ENCODE measurements at places on chromosomes 5 and 9.

DNA sequence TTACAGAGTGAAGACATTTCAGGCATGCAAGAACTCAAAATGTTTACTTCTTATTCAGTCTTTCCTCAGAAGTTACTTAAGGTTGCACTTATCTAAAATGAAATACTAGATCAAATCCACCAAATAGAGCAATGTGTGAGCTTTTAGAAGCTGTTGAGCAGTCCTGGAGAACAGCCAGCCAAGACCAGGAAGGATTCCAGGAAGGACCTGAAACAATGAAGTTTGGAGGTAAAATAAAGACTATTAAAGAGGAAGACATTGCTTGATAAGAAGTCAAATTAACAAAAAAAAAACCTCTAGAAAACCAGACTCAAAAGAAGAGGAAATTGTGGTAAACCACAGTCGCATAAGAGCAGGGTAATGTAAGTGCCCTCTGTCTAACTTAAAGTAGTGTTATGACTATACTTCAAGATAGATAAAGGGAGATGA, 156.2 kb upstream of the S1PR3 start:
- DNase-seq: peak; percentile 45

- no peak for DNase-seq
Measured at GRCh38 chr5:10586008-10586407, 22.1 kb downstream of the ANKRD33B start.

- peak; percentile 74 for DNase-seq
Measured at GRCh38 chr9:80797831-80798688, 891.3 kb downstream of the TLE1 start.

- DNase-seq: no peak
Measured at GRCh38 chr5:2936413-2936812, 184.9 kb upstream of the IRX2 start.

- no peak for DNase-seq
Measured at GRCh38 chr5:9025942-9026341, 519.9 kb downstream of the SEMA5A start.

DNA sequence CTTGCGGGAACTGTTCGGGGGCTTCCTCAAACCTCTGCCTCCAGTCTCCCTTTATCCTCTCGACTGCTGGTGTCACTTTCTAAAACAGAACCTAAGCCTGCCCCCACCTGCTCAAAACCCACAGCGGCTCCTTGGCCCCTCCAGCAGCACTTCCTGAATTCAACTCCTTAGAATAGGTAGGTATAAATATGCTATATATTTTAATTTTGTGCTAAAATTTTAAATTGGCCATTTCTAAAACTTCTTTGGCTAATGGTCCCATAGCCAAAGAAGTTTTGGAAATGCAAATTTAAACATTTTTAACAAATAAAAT, 71.8 kb upstream of the TBC1D2 start:
- no peak for DNase-seq

- DNase-seq: peak; percentile 15
Measured at GRCh38 chr5:74127381-74128320, 501.7 kb downstream of the ARHGEF28 start.

Measured in fibroblast of skin of scalp (primary cell).